ENCODE measurements at places on chromosomes 2 and 18.

GRCh38 chr2:189661957-189662321 is 680 bp downstream of the ASNSD1 start:
- DNase-seq = no peak

- no peak for DNase-seq
Observed at GRCh38 chr2:203730883-203731282, 24.4 kb downstream of the CD28 start.

- no peak for DNase-seq
Observed at GRCh38 chr2:231717281-231718171, 9.2 kb downstream of the PTMA start.

GRCh38 chr2:231425811-231426703 is 30.5 kb downstream of the B3GNT7 start:
- no peak for DNase-seq

DNA sequence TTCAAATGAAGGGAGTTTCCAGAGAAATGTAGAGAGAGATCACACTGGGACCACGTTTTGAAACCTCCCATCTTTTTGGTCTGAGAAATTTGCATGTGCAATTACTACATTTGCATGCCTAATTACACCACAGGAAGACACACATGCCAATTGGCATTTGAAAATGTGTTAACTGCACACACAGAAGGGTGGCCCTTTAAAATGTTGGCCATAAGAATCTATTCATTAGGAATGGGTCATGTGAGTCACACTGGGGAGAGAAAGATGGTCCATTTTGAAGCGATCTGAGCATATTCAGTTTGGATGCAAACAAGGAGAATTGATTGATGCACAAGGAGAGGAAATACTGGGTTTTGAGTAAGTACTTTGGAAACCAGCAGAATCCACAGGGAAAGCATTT is 1407.1 kb upstream of the ACVR2A start:
- DNase-seq = no peak

DNA sequence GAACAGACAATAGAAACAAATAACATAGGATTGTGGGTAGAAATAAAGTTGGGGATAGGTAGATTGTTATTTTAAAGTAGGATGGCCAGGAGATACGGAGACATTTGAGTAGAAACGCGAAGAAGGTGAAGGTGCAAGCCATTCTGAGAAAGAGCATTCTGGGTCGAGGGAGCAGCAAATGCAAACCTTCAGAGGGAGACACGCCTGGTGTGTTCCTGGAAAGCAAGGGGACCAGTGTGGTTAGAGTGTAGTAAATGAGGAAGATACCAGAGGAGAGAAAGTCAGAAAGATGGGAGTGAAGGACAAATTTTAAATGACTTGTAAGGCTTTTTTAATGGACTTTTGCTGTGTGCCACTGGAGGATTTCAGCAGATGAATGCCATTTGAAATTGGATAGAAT is 1.7 kb downstream of the CYP20A1 start:
- no peak for DNase-seq

- no peak for DNase-seq
Observed at GRCh38 chr18:58005885-58006523, 38.0 kb upstream of the NEDD4L start.

DNA sequence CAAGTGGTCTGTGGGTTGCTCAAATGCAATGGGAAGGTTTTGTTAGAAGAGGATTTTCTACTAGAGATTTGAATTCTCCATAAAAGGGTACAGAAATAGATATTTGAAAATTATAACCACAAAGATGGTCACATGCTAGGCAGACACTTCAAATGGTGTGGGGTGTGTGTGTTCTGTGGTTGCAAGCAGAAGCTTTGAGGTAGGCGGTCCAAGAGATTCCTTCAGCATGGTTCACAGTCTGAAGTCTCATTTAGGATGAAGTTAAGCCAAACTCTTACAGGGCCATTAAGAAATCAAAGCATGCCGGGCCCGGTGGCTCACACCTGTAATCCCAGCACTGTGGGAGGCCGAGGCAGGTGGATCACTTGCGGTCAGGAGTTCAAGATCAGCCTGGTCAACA is 38.3 kb upstream of the RMDN2 start:
- no peak for DNase-seq

GRCh38 chr18:44133483-44133882 is 547.2 kb upstream of the SETBP1 start:
- DNase-seq = no peak

DNA sequence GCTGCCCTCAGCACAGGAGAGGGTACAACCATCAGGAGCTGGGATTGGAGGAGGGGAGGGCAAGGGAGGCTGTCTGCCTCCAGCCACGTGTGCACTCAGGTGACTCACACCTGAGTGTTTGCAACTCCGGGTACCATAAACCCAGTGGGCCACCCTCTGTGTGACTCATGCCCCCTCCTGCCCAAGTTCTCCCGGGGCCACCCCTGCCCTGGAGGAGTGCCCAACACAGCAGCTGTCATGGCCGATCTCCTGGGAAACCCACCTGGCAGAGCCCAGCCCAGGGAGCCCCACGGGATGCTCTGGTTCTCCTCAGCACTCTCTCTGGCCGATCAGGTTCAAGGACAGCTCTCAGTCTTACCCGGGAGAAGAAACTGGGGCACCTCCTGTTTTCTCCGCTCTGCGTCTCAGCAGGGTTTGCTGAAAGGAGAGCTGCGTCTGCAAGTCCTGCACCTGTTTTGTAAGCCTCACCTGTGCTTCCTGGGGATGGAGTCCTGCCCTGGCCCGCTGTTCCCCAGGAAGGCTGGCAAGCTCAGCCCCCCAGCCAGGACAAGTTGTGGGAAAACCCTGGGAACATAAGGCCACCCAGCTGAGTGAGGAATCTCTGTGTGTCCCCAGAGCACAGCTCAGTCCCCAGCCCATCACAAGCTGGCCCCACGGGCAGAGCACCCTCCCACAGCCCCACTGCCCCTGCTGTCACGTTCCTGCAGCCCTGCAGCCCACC is 44.0 kb upstream of the UBE2F start:
- no peak for DNase-seq

DNA sequence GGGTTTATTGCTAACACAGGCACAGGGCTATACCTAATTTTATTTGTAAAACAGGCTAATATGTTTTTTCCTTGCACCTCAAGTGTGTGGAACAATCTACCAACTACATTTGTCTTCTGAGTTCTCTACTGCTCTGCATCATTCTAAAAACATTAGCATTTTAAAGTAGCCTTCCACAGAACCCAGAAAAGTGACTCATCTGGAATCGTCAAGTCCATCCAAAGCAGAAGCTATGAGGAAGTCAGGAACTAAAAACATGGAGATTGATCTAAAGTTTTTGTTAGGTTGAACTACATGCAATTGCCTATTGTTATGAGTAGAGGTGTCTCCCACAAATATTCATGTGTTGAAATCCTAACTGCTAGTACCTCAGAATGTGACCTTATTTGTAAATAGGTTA is 70.9 kb downstream of the SUCLG1 start:
- no peak for DNase-seq

DNA sequence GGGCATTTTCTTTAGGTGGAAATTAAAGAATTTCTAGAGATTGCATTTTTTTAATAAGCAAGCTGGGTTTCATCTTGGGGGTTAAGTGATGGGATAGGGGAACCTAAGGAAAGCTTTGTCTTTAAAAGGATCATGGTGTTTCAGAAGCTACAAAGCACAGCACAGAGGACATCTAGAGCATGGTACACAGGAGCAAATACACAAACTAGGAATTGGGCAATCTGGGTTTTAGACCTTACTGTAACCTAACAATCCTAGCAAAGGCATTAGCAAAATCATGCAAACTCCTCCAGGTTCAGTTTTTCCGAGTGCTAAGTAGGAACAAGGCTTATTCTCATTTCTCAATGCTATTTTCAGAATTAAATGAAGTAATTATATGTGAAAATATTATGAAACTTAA is 134.1 kb downstream of the CD226 start:
- no peak for DNase-seq

DNA sequence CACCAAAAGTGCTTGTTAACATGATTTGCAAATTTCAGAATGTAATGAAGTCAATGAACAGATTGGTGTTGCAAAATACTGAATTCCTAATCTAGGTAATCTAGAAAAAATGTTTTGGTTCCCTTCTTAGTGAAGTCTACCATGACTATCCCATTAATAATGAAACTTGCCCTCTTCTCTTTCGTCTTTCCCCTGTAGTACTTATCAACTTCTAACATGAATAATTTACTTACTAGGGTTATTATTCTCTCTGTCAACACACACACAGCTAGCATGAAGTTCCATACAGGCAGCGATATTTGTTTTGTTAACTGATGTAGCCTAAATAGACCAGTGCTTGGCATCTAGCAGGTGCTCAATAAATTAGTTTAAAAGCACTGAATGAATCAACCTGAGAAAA is 160.2 kb downstream of the NCK2 start:
- no peak for DNase-seq

- no peak for DNase-seq
Observed at GRCh38 chr2:223414646-223415045, 187.5 kb downstream of the SCG2 start.

DNA sequence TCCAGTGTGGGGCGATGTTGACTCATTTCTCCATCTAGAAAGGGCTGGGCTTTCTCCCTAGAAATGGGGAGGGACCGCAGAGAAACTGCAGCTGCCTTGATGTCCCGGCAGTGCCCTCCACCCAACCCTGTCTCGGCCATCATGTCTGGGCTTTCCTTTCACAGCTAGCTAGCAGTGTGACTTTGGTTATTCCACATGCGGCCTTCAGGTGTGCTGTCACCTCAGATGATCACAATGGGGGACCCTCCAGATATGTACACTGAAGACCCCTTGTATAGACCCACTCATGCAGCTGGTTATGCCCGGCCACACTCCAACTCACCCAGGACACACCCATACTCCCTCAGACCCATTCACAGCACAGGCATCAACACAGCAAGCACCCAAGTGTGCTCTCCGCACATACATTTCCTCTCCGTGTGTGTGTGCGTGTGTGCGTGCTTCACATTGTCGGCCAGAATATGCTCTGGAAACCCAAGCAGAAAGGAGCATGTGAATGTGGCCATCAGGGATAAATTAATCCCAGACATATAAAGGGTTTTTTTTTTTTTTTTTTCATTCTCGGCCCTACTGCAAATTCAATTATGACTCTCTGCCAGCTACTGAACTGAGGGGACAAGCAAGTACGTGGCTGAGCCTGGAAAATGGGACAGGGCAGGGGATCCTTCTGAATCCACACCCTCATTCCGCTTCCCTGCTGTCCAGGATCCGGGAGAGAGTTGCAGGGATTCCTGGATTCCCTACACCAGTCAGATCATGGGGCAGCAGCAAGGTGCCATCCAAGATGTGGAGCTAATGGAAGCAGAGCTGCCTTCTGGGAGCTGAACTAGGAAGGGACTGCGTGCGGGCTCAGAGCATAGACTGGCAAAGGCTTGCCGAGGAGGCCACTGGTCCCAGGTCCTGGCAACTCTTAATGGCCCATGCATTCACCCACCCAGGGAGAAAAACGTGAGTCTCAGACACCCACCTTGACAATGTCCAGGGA is 240.2 kb downstream of the DYSF start:
- DNase-seq = no peak

- DNase-seq = no peak
Observed at GRCh38 chr2:16330012-16330411, 335.6 kb downstream of the CYRIA start.

DNA sequence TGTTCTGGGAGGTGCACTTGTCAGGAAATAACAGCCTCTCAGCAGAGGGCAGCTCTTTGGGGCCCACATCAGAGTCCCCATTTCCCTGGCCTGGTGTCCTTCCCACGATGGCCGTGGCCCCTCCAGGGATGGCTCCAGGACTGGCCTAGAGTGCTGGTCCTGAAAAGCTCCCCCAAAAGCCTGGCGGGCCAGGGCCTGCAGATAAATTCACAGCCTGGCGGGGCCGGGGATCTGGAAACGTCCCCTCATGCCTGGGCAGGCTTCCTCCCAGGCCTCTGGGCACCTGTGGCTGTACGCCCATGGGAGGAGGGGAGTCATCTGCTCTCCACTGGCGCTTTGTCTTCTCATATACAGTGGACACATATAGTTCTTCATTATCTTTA is 52.6 kb upstream of the HS6ST1 start:
- DNase-seq = no peak

DNA sequence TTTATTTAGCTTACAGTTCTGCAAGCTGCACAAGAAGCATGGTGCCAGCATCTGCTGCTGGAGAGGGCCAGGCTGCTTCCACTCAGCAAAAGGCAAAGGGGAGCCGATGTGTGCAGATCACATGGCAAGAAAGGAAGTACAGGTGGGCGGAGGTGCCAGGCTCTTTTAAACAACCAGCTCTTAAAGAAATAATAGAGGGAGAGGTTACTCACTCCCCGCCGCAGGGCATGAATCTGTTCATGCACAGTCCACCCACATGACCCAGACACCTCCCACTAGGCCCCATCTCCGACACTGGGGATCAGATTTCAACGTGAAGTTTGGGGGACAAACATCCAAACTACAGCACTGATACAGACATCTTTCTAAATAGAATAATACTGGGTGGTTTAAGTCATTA is 105.8 kb downstream of the MTCL1 start:
- DNase-seq = no peak

- no peak for DNase-seq
Observed at GRCh38 chr18:23337599-23338444, 115.3 kb upstream of the RIOK3 start.

Data from activated CD4-positive, CD25-positive, alpha-beta regulatory T cell treated with anti-CD3 and anti-CD28 coated beads, Interleukin-2, amount 50 U/mL, for 16 hours (primary cell).